A549 treated with ZK216348 at 1 μM for 4 hours (cell line): ENCODE measurements at places on chromosomes 2 and 18. TPM values are rescaled to one million over a fixed set of nuclear protein-coding genes. Genes with fewer than 3 reads are reported as not detected.

Gene POTEJ
- total RNA-seq, result not detected in 5 replicates

Gene MZT2A
- total RNA-seq, result 89.0 to 209 TPM (median 198 TPM) in 5 replicates

Gene CPO
- total RNA-seq, result 0.13 TPM in 1 of 5 replicates, not detected in the others

Gene CYTIP
- total RNA-seq, result not detected in 5 replicates

Gene ABHD1
- total RNA-seq, result 0.87 to 2.4 TPM (median 1.3 TPM) in 5 replicates

Gene HNMT
- total RNA-seq, result 0.36 to 2.4 TPM (median 1.3 TPM) in 5 replicates

Gene BCL11A
- total RNA-seq, result 0.07 to 0.78 TPM (median 0.51 TPM) in 3 of 5 replicates, not detected in the others

Gene MALL
- total RNA-seq, result 131 to 207 TPM (median 152 TPM) in 5 replicates

Gene PRKAG3
- not detected in 5 replicates for total RNA-seq

Gene NBAS
- total RNA-seq, result 13.5 to 16.4 TPM (median 16.2 TPM) in 5 replicates

Gene ZNF407
- 2.4 to 3.7 TPM (median 2.8 TPM) in 5 replicates for total RNA-seq
